8988T (cell line): ENCODE measurements at places on chromosomes 16 and 17.

- no peak for DNase-seq
Measured at GRCh38 chr17:70271200-70271599, 101.9 kb downstream of the KCNJ2 start.

DNA sequence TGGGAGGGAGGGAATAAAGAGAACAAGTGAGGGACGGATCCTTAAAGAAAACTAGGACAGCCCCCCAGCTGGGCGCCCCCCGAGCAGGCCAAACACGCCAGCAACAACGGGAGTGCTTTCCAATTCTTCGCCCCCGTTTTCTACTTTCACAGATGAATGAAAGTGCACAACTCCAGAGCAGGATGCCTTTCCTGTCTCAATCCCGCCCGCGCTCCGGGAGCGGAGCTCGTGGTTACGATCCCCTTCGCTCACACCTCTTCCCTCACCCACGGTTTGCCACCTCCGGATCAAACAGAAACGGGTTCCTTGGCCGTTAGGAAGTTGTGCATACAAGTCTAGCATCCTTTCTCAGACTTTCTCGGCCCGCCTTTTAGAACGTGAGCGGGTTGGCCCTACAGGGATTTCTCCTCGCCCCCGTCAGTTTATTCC, 680 bp downstream of the SKA2 start:
- no peak for DNase-seq

- no peak for DNase-seq
Measured at GRCh38 chr16:22677024-22677830, 136.7 kb upstream of the HS3ST2 start.

GRCh38 chr16:1167276-1168107, 14.6 kb downstream of the CACNA1H start:
- DNase-seq, result no peak

GRCh38 chr17:77846531-77847085, 111.9 kb upstream of the TNRC6C start:
- DNase-seq, result no peak

DNA sequence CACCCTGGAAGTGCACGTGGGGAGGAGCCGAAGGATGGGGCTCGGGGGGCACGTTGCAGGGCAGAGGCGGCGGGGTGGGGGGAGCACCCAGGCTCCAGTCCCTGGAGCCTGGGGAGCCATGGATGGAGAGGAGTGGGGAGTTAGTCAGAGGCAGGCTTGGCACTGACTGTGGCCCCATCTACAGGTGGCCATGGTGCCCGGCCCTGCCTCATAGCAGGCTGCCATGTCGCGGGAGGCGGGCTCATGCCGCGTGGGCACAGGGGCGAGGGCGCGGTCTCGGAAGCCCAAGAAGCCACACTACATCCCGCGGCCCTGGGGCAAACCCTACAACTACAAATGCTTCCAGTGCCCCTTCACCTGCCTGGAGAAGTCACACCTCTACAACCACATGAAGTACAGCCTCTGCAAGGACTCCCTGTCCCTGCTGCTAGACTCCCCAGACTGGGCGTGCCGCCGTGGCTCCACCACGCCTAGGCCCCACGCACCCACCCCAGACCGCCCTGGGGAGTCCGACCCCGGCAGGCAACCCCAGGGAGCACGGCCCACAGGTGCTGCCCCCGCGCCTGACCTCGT, 3.0 kb downstream of the PRR35 start:
- no peak for DNase-seq

DNA sequence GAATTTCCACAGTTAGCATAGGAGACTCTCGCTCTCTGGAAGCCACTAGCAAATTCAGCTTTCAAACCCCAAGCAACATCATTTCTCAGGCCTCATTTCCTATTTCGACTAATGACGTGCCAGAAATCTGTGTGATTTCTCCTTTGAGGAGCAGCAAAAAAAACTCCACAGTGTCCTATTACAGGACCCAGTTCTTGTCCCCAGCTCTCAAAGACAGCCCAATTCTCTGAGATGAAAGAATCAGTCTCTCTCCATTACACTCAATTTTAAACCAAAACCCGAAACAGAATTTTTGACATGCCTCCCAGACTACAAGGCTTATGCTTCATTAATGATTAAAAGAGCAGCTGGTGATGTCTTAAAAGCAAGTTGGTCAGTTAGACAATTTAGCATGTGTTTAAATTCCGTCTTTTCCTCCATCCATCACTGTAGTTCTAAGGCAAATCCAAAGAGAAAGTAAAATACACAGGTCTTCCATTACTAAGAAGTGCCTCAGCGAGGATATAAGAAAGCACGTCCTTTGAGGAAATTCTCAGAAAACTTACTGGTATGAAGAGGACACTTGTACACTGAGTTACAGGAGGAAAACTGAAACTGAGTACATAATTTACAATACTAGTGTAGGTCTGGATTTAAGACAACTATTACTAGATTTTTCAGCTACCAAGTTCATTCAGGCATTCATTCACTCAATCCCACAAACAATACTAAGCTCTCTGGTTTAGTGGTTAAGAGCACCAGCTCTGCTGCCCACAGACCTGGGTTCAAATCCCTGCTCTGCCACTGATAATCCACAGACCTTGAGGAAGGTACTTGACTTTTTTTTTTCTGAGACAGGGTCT, 12.5 kb downstream of the TOM1L2 start:
- DNase-seq, result no peak
